Stimulated activated CD4-positive, alpha-beta T cell treated with anti-CD3 and anti-CD28 coated beads, Interleukin-2, amount 100 ng/mL, for 48 hours (primary cell): ENCODE measurements at places on chromosomes 12 and 14.

- no peak for DNase-seq
Observed at GRCh38 chr14:85093631-85094330, 436.2 kb upstream of the FLRT2 start.

GRCh38 chr14:64952598-64953309, 10.2 kb upstream of the GPX2 start:
- no peak for DNase-seq

DNA sequence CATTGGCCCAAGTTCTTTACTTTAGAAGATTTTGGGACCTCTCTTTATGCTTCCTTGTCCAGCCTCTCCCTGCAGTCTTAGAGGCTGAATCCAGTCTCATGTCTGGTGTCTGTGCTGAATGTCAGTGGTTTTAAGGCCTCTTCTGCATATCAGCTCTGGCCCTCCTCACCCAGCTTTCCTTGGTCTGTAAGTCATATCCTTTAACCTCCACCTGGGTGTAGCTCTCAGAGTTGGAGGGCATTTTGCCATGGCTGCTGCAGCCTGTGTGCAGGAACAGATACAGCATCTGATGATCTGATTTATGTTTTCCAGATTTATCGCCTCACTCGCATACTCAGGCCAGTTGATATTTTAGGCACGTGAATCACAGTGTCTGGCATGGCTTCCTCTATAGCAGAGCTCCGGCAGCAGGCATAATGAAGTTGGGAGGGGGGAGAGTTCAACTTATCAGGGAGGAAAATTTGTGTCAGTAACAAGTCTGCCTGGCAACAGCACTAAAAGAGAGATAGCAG, 335.0 kb downstream of the PCNX1 start:
- DNase-seq: no peak

- DNase-seq: no peak
Observed at GRCh38 chr14:81298122-81298521, 77.4 kb upstream of the GTF2A1 start.

DNA sequence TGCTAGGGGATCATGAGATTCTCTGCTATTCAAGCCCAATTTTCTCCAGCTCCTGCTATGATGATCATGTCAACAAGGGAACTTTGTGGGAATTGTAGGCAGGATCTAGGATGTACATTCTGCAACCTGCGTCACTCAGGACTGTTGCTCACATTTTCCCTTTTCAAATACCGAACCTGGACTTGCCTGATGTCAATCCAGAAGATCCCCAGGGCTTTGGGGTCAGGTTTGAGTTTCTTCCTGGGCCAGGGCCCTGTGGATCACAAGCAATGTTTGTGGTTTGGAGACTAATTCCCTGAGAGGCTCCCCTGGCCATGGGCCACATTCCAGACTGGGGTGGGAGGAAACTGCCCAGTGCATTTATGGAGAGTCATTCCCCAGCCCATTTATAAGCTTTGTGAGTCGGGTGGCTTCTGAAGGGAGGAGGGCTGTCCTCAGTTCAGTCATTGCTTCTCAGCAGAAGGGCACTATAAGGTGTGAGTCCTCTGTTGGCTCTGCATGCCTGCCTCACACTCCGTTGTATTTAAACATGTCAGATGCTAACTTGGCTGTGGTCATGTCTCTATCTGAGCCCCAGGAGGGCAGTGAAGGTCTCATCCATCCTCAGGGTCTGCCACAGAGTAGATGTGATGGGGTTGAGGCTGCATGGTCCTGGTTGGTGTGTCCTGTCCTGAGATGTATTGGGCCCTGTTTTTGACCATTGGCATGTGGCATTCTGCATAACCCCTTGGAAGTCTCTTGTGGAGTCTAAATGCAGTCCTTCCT, 6.5 kb downstream of the KRT86 start:
- DNase-seq: no peak

DNA sequence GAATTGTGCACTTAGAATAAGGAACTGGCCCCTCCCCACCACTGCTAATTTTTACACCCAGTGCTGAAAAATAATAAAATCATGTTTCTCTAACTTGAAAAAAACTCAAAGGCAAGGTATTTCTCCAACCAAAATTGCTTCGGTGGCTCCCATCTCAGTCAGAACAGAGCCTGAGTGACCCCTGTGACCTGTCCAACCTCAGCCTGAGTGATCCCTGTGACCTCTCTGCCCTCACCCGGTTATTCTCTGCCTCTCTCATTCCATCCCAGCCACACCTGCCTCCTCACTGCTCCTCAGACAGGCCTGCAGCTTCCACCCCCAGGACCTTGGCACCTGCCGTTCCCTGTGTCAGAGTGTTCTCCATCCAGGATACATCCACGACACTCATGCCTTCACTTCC, 5.1 kb downstream of the SLC6A12 start:
- no peak for DNase-seq

GRCh38 chr14:105700622-105701288, 174.4 kb downstream of the TMEM121 start:
- no peak for DNase-seq

DNA sequence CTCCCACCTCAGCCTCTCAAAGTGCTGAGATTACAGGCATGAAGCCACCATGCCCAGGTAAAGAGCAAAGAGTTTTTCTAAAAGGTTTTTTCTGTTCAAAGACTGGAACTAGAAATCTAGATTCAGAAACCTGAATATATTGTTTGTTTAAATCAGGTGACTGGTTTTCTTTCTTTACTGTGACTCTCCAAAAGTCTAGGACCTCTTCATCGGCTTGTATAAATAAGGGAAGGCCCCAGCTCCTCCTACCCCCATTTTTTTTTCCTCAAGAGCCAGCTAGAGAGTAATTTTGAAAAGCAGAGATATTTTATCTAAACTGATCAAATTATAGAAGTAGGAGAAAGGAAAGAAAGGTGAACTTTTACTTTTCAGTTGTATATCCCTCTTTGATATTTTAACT, 48.0 kb downstream of the TMEM116 start:
- no peak for DNase-seq
